ENCODE measurements at places on chromosomes 2 and 18.

GRCh38 chr2:160565099-160565845 lies 71.7 kb upstream of the RBMS1 start:
- DNase-seq = no peak

- DNase-seq = no peak
These were observed 39.8 kb downstream of the RBM45 start for GRCh38 chr2:178152033-178152432.

DNA sequence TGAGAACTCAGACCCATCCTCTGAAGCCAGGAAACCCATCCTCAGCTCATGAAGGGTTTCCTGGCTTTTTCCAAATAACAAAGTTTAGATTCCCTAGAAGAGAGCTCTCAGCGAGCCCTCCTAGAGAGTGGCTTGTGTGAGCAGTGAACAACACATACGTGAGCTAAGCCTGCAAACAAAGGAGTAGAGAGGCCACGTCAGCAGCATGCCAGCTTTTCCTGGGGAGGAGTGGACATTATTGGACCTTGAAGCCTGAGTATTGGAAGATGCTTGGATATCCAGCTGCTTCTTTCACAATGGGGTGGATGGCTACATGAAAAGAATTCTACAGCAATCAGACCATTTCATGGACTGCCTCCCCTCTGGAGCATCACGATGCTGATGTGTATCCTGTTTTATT lies 21.1 kb downstream of the KIF5C start:
- DNase-seq = no peak

DNA sequence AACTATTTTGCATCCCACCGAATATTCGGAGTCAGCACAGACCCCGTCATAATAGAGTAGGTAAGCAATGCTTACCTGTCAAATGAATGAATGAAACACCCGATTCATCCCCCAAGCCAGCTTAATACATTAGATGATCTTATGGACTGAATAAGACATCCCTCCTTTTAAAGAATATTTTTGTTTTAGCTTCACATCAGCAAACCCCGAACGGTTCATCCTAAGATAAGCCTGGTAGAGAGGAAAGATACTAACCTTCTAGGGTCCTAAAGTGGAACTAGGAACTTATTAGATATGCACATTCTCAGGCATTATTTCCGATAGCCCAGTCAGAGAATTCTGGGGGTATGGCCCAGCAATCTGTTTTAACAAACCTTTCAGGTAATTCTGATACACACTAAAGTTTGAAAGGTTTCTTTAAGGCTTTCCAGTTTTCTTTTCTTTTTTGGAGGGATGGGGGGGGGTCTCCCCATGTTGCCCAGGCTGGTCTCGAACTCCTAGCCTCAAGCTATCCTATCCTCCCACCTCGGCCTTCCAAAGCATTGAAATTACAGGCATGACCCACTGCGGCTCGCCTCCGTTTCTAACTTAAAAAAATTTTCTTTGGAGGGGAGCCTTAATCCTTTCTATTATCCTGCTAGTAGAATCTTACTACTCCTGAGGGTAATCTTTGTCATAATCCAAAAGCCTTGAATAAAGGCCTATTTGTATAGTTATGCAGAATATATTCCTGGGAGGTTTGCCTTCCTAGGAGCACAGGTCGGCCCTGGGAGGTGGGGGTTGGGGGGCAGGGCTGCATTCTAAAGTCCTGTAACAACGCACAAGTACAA lies 1.0 kb upstream of the ACTR3 start:
- no peak for DNase-seq

DNA sequence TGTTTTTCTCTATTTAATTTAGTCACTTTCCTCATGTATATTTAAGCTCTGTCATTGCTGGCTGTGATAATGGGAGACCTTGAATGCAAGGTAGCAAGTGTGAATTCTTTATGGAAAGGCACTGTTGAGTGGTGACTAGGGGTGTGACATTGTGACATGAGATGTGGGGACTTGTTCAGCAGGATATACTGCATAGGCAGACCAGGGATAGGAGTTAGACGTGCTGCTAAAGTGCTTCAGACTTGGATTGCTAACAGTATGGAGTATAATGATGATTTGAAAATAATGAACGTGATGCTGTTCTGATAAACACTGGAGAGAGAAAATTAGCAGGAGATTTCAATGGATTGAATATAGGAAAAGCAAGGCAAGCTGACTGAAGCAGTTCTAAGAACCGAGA lies 135.1 kb downstream of the NCOA1 start:
- DNase-seq = no peak

DNA sequence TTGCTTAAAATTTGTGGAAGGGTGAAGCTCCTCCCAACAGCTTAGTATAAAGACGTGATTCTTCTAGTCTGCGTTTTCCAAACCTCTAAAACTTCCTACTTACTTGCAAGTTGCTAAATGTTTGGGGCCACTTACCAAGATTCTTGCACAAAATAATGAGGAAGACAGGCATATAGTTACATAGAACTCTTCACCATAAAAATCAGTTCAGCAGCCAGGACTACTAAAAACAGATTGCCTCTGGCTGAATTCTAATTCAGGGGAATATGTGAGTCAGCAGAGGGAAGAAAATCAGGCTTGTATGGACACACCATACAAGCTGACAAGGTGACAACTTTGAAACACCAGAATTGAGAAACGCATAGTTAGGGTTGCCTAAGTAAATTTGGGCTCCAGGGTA lies 2.8 kb upstream of the PEX13 start:
- DNase-seq = no peak

DNA sequence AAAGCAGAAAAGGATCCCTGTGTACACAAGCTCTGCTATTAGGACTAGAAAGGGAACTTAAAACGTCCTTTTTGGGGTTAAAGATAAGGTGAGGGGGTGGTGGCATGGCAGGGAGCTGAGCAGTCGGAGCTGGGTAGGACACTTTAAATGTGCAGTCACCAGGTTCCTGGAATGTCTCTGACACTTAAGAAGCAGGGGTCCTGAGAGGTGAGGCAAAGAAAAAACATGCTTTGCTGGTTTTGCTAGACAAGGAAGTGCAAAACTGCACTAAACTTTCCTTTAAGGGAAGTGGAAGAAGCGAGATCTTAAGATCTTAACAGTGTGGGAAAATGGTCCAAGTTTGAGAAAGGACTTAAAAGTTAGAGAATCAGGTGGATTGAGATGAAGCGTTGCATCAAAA lies 99.5 kb upstream of the MAP3K20 start:
- no peak for DNase-seq

- no peak for DNase-seq
These were observed 80.8 kb downstream of the SMIM21 start for GRCh38 chr18:75346671-75347070.

DNA sequence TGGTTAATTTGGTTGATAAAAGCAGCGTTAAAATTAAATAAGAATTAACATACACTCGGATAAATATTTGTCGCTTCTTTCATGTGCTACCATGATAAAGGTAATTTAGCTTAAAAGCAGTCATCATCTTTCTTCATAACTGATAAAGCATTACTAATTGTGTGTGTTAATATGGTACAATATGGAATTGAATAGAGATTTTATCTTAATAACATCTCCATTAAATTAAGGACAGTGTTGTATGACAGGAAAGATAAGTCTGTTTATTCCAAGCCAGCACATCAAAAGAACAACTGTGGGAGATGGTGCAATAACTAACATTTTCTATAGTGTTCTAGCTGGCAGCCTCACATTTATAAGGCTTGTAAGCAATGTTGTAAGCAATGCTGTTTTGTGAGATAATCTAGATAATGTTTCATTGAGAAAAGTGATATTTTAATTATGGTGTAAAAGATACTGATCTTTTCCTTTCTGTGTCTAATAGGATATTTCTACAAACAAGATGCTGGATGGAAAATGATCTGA lies 64.4 kb upstream of the AFF3 start:
- no peak for DNase-seq

DNA sequence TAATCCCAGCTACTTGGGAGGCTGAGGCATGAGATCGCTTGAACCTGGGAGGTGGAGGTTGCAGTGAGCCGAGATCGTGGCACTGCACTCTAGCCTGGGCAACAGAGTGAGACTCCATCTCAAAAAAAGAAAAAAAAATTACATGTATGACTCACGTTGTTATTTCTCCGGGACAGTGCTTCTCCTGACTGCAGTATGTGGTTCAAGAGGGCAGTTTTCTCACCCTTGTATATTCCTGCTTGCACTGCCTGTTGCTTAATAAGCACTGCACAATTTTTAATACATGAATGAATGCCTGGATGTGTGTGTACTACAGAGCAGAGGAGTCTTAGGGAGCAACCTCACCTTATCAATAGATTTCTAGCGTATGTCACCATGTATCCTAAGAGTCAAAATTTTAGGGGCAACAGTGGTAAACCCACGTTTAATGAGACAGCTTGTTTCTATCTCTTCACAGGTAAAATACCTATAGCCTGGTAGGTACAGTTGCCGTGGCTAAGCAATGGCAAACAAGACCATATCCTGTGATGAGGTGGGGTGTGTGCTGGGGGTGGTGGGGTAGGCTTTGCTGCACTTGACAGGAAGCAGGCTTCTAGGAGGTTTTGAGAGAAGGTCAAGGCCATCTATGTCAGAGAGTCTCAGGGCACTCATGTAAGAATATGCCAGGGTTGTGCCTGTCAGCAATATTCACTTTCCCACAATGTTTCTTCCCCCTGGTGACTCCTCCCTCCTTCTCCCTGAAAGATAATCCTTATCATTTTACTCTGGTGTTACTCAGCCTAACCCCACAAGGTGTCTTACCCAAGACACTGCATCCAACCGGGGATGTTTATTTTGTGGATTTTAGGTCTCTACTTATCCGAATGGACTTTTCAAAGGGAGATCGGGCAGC lies 36.9 kb upstream of the MEX3C start:
- DNase-seq = no peak

DNA sequence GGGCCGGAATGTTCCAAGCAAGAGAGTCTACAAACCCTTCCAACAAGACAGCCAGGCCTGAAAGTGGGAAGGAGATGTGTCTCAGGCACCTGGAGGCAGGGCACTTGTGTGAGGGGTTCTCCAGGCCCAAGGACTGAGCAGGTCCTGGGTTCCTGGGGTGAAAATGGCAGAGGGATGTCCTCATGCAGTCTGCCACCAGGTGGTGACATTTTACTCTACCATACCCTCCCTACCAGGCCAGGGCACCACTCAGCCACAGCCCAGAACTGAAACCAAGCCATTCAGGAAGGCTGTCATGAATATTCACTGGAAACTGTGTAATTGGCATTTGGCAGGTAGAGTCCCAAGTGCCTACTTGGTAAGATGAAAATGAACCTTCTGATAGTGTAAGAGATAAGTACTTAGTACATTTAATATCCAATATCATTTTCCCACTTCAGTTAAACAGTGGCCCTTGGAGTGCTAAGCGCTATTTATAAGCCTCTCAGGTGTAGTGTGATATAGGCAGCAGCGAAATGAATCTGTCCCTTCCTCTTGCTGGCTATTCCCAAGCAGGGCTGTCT lies 185.1 kb downstream of the MYO5B start:
- DNase-seq = peak; percentile 6

DNA sequence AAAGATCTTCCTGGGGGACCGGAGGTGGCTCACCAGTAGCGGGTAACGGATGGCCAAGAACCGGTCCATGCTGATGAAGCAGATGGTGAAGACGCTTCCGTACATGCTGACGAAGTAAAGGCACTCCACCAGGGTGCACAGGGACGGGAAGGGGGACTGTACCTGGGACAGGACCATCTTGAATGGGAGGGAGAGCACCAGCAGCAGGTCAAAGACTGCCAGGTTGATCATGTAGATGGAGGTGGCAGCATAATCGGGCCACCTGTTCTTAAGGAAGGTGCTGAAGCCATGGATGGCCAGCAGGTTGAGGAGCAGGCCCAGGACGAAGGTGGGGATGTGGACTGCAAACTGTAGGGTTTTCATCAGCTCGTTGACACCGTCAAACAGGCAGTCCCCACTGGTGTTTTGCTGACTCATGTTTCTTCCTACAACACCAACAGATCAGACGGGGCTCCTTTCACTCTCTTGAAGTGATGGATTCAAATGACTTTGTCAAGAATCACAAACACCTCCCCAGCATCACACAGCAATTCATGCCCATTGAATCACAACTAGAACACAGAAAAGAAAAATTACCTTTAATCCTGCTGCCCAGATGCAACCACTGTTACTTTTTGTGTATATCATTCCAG lies 14.4 kb downstream of the GPR55 start:
- DNase-seq = no peak

DNA sequence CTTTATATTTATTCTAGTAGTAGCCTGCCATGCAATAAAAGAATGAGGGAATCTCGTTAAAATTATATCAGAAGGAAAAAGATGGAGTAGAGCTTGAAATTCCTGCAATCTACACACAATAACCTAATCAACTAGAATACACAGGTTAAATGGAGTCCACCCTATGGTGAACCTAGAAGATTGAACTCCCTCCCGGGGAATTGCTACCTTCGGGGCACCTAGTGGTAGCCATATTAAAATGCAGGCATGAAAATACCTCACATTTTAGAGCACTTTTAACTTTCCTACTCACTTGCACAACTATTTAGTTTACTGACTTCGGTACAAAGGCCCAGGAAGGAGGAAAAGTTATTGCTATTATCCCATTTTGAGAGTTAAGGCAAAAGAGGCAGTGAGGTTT lies 174.5 kb downstream of the SS18 start:
- no peak for DNase-seq

DNA sequence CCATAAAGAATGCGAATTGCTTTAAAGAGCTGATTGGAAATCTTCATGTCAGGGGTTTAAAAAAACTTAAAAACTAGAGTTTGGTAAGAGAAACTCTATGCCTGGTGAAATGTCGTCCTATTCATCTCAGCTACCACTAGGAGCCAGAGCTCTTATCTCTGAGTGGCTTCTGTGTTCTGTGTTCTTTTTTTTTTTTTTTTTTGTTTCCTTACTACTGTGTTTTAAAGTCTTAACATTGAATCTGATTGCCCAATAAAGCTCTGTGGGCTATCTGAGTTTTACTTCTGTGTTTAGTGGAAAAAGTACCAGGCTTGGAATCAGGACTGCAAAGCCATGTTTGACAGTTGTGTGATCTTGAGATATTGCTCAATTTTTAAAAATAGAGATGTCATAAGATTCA lies 494.8 kb downstream of the RIT2 start:
- no peak for DNase-seq

DNA sequence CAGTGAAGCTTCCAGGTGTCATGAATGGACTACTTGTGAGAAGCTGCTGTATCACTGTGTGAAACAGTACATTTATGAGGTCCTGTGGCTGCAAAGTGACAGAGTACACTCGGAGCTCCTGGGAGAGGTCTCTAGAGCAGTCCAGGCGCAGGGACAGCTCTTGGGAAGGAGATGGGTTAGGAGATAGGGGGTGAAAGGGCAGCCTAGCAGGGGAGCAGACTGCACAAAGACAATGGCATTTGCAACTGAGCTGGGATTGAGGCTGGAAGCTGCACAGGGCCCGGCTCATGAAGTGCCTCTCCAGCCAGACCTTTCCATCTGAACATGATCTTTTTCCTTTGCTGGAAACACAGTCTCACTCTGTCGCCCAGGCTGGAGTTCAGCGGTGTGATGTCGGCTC lies 83.6 kb downstream of the RHOB start:
- DNase-seq = no peak

- no peak for DNase-seq
These were observed 529 bp upstream of the MTA3 start for GRCh38 chr2:42567806-42568400.

DNA sequence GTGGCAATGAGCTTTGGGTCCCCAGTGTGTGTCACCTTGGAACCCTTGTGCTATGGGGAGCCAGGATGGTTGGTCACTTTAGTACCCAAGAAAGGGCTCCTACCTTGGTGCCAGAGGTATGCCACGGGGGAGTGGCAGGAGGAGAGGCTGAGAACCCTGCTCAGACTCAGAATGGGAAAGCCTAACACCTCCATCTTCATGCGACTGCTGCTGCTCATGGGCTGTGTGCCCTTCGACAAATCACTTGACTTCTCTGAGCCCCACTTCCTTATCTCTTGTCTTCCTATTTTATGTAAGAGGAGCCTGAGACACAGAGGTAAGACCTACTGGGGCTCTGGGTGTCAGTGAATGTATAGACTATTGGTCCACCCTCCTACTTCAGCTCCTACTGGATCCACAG lies 25.1 kb downstream of the EHD3 start:
- no peak for DNase-seq
